ENCODE measurements at places on chromosomes 1 and 21.

DNA sequence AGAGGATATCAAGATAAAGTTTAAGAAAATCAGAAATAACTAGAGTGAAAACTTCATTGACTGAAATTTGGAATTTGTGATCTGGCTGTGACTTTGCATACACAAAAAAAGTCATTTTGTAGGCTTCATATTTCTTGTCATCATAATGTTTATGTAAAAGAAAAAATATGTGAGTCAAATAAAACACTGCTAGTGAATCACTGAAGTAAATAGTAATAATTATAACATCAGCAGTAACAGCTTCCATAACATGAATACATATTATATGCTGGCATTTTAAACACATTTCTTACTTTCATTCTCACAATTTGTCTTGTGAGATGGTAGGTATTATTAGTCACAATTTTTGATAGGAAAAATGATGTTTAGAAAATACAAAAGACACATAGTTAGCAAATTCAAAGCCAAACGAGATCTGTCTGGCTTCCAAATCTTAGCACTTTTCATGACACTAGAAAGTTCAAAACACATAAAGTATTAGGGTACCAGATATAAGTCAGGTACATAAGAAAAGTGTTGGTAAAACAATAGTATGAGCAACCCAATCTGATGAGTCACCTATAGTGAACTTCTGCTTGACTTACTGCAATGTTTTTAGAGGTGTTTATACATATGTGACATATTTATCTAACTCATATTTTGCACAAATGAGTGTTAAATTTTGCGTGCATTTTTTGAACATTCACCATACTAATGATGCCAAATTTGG lies 241.0 kb upstream of the SNX7 start:
- DNase-seq, result no peak

DNA sequence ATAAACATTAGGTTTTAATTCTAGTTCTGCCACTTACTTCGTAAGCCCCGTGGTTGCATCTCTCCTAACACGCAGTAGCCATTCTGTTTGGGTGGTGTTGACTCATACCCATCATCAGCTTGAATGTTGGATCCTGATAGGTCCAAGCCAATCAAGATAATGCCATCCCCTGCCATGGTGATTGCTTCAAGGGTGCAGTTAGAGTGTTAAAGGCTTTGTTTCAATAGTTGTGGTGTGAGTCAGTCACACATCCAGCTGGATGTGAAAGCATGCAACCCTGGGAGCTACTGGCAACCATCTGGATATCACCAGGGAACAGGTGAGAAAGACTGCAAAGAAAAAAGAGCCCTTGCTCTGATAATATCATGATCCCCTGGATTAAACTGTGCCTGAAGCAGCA lies 69.1 kb downstream of the OMA1 start:
- no peak for DNase-seq

- no peak for DNase-seq
Measured at GRCh38 chr1:29218223-29218622, 12.5 kb downstream of the MECR start.

GRCh38 chr1:82161700-82162141 lies 361.0 kb downstream of the ADGRL2 start:
- DNase-seq, result no peak

- DNase-seq, result no peak
Measured at GRCh38 chr1:54845772-54846171, 41.2 kb downstream of the DHCR24 start.

DNA sequence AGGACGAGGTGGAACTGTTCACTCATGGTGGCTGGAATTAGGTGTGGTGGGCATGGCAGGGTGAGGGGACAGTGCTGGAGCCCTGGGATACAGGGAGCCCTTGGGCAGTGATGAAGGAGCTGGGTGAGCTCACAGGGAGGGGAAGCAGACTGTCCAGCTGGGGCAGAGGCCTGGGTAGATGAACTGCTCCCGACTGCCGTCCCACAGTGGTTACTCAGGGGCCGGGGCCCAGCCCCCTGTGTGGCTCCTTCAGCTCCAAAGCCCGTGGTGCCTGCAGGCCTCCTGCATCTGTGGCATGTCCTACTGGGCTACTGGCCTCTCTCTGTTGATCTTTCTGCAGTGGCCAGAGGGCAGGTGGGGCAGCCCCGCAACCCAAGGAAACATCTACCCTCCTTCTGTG lies 661.1 kb downstream of the NPHP4 start:
- DNase-seq, result no peak

GRCh38 chr1:234953655-234954405 lies 174.8 kb downstream of the TOMM20 start:
- DNase-seq, result no peak

GRCh38 chr1:240344918-240345317 lies 253.2 kb downstream of the FMN2 start:
- DNase-seq, result no peak

- no peak for DNase-seq
Measured at GRCh38 chr1:67644566-67644965, 40.4 kb upstream of the GADD45A start.

DNA sequence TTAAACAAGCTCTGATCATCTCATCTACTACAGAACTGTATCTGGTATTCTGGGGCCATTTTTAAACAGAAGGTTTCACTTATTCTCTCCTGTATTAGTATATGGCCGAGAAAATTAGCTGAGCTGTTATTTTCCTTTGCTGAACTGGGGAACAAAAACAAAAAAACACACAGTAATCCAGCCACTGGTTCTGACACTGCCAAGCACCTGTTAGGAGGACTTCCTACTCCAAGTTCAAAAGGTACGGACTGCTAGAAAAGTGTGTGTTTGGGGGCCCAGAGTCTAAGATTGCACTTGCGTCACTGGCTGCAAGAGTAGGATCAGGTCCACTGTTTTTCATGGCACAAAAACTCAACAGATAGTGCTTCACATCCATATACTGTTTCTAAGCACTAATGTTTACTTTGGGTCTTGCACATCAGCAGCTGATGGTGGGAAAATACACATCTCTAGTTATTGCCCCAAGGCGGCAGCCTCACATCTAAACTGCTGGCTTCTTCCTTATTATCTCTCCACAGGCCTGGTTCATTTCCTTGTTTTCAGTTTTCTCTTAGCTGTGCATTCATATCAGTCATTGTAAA lies 226.1 kb downstream of the FGGY start:
- DNase-seq, result no peak

GRCh38 chr1:212609701-212610574 lies 1.4 kb downstream of the ATF3 start:
- no peak for DNase-seq

- no peak for DNase-seq
Measured at GRCh38 chr1:172893146-172893841, 157.4 kb downstream of the TNFSF18 start.

- DNase-seq, result no peak
Measured at GRCh38 chr1:236982380-236982779, 21.9 kb downstream of the MT1HL1 start.

DNA sequence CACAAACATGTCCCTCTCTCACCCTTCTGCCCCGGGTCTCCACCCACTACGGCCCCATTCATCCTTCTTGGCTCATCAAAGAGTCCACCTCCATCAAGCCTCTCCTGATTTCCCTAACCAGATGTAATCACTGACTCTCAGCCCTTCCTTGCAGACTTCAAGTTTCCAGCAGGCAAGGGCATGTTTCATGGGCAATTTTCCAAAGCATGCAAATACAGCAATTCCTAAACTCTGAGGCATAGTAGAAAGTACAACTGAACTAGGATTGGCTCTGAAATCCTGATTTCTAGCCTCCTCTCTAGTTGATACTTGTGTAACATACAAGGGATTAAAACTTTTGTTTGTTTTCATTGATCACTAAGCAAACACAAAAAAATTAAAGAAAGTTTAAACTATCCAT lies 109.1 kb upstream of the GADD45A start:
- no peak for DNase-seq

- no peak for DNase-seq
Measured at GRCh38 chr1:47024141-47024801, 802 bp downstream of the CYP4X1 start.

DNA sequence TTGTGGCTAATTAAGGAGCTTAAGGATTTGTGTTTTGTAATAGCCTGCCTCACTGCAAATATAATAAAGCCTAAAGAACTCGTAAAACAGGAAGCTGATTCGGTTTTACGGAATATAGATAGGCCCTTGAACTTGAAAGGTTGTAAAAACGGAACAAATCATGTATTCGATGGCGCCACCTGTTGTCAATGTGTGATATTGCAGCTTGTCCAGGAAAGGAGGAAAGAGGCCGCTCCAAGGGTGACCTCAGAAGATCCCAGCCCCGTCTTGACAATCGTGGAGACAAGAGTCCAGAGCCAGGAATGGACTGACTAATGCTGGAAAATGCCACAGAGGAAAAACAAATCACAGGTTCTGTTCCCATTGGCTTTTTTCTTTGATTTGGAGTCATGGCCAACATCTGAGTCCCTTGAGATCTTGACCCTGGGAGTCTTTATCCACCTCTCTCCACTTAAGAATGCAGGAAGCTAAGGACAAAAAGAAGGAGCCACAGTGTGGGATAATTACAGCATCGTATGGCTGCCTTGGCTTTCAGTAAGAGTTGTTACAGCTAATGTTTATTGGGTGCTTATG lies 7.0 kb upstream of the IGSF21 start:
- peak; percentile 34 for DNase-seq

- no peak for DNase-seq
Measured at GRCh38 chr1:25765923-25766589, 33.9 kb upstream of the SELENON start.

GRCh38 chr1:232456714-232457113 lies 173.2 kb downstream of the SIPA1L2 start:
- no peak for DNase-seq

GRCh38 chr1:1437904-1438376 lies 2.5 kb downstream of the VWA1 start:
- DNase-seq, result no peak

GRCh38 chr1:180954005-180954800 lies 41.5 kb downstream of the KIAA1614 start:
- DNase-seq, result peak; percentile 17

GRCh38 chr1:53616511-53616910 lies 122.5 kb downstream of the GLIS1 start:
- DNase-seq, result no peak

DNA sequence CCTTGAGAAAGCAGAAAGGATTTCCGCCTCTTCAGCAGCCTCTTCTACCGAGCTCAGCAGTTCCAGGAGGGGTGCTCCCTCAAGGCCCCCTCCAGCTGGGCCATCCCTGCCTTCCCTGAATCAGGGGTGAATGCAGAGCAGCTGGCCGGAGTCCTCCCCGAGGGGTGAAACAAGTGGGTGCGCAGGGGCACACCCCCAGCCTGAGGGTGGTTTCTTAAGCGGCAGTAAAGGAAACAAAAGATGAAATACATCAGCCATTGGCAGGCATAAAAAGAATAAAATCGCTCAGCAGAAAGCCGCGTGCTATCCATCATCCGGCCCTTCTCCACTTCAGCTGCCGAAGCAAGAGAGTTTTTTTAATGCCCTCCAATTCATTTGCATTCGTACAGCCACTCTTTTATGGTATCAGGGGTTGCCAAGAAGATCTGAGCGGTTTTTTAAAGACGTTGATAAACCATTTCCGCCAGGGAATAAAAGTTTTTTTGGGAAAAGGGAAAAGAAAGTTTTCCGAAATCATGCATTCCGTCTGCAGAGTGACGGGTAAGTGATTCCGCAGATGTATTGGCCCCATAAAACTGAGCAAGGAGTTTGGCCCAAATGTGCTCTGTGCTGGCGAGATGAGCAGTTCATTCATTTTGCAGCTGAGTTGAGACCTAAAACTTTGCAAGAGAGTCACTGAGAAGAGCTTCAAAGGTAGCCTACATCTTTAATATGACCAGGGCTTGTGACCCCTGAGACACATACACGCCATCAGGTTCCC lies 73.7 kb upstream of the ZC3H12A start:
- peak; percentile 39 for DNase-seq

DNA sequence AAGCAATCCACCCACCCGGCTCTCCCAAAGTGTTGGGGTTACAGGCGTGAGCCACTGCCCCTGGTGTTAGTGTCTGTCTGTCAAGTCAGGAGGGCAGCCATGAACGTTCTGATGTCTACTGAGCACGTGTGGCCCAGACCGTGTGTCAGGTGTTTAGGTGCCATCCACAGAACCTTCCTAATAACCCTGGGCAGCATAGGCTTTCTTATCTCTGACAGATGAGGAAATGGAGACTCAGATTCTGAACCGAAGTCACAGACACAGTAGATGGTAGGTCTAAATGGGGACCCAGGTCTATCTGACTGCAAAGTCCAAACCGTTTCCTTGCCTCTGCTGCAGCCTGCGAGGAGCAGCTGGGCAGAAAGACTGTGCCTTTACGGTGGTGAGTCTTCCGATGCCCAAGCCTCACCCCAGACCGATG lies 622 bp upstream of the IL6R start:
- DNase-seq, result no peak

- no peak for DNase-seq
Measured at GRCh38 chr1:58317694-58318093, 228.8 kb downstream of the OMA1 start.

DNA sequence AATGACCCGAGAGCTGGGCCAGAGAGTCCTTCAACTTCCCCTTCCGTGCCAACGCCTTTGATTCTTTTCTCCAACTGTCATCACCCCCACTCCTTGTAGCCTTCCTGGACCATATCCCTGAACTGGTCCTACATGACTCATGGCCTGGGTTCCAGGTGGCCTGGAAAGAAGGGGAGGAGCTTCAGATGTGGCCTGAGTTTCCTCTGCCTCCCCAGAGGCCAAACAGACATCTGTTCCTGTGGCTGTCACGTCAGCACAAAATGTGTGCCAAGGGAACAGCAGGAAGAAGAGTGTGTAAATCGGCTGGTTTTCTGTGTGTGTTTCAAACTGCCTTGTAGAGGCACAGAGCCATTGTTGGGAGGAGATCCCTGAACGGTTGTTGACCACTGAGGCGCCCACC lies 24.9 kb upstream of the KIRREL1 start:
- DNase-seq, result no peak

DNA sequence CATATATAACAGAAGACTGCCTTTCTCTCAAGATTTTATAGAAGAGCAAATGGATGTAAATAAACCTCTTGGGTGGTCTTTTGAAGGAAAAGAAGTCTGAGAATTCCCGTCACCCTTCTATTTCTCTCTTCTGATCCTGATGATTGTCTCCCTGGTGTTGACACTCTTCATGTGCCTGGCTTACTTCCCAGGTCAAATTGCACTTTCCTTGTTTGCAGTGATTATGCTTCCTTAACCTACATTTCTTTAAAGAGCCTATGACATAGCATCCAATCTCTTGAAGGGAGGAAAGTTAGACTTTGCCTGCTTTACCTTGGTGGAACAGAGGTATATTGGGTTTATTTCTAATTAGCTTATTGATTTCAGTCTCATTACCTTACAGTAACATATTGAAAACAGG lies 80.1 kb downstream of the LRRC53 start:
- DNase-seq, result no peak

- no peak for DNase-seq
Measured at GRCh38 chr1:153977250-153978240, at the start of gene JTB. TSS of gene JTB (minus strand) at chr1:153977674. CDS start at chr1:153977252, 422 bp downstream.

- no peak for DNase-seq
Measured at GRCh38 chr1:213416461-213417224, 365.6 kb downstream of the RPS6KC1 start.
